K562 (cell line): ENCODE measurements at places on chromosomes 1 and 21.
A peak's percentile ranks its signal among the peaks of the same experiment; 100 is the strongest.

DNA sequence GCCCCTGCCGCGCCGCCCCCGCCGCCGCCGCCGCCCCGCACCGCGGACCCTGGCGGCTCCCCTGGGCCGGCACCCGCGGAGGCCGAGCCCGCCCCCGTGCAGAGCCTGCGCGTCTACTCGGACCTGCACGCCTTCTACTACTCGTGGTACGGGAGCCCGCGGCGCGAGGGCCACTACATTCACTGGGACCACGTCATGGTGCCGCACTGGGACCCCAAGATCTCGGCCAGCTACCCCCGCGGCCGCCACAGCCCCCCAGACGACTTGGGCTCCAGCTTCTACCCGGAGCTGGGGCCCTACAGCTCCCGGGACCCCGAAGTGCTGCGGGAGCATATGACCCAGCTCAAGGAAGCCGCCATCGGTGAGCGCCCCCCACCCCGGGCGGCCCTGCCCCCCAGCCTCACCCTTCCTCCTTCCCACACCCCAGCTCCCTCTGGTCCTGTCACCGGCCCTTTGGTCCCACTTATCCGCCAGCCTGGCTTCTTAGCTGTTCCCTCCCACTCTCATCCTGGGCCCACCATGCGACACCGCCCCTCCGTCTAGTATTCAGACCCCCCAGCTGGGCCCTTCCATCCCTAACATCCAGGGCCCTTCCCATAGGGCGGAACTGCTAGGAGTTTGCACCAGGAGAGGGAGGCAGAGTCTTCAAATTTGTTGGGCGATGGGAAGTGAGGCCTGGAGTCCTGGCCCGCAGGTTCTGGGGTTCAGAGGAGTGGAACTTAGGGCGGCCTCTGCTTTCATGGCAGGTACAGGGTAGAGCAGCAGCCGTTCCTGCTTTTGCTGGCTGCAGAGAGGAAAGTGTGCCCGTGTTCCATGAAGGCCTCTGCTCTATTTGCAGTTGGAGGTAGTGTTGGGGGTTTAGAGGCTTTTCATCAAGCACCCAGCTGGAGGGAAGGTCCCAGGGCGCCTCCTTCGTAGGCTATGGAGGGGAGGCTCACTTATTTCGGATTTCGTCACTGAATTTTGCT is 1.0 kb downstream of the MANEAL start:
- peak overlapping the region; percentile 14; the same call in 1 of the 2 replicates for H3K4me3 ChIP-seq
- H3K27ac ChIP-seq = no peak overlapping the region
- no peaks in the 10 kb centered on the region; the same call in 2 of the 3 replicates for H3K4me1 ChIP-seq
- H3K27me3 ChIP-seq = peaks cover 22% of the 10 kb centered on the region; the same call in 2 of the 3 replicates
- H3K36me3 ChIP-seq = no peaks in the 10 kb centered on the region

- H3K4me3 ChIP-seq = no peak overlapping the region
- H3K27ac ChIP-seq = no peak overlapping the region
- no peak for DNase-seq
- H3K27me3 ChIP-seq = peaks cover 5% of the 10 kb centered on the region; the same call in 1 of the 2 replicates
- peaks cover 2% of the 10 kb centered on the region; the same call in 2 of the 3 replicates for H3K4me1 ChIP-seq
Measured at GRCh38 chr1:206809504-206810084, 37.3 kb upstream of the IL10 start.

- no peak overlapping the region for H3K4me3 ChIP-seq
- peaks cover 15% of the 10 kb centered on the region; the same call in 1 of the 3 replicates for H3K36me3 ChIP-seq
- H3K27me3 ChIP-seq = no peaks in the 10 kb centered on the region
- H3K27ac ChIP-seq = no peak overlapping the region
Measured at GRCh38 chr1:100188617-100189016, 10.6 kb upstream of the LRRC39 start.

GRCh38 chr1:199403531-199404116 is 623.9 kb upstream of the NR5A2 start:
- no peaks in the 10 kb centered on the region for H3K27me3 ChIP-seq
- H3K27ac ChIP-seq = no peak overlapping the region
- H3K4me3 ChIP-seq = no peak overlapping the region
- H3K36me3 ChIP-seq = no peaks in the 10 kb centered on the region
- H3K4me1 ChIP-seq = no peaks in the 10 kb centered on the region

DNA sequence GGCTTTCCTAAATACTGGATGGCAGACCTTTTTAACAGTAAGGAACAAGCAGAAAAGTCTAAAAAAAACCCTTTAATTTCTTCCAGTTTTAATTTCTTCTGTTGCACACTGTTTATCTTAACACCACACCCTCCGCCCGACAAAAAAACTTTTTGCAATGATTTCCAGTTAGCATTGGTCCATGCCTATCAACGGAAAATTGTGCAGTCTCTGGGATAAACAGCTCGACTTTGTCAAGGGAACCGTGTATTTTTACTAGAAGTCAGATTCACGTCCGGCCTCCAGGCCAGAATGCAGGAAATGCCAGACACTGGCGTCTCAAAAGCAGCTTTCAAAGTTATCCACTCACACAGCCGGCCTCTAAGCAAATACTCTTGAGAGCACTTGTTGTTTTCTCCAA is 378 bp upstream of the NUP210L start:
- H3K4me3 ChIP-seq = no peak overlapping the region
- no peak for DNase-seq
- H3K36me3 ChIP-seq = peaks cover 51% of the 10 kb centered on the region
- H3K27me3 ChIP-seq = no peaks in the 10 kb centered on the region
- H3K4me1 ChIP-seq = peaks cover 20% of the 10 kb centered on the region

DNA sequence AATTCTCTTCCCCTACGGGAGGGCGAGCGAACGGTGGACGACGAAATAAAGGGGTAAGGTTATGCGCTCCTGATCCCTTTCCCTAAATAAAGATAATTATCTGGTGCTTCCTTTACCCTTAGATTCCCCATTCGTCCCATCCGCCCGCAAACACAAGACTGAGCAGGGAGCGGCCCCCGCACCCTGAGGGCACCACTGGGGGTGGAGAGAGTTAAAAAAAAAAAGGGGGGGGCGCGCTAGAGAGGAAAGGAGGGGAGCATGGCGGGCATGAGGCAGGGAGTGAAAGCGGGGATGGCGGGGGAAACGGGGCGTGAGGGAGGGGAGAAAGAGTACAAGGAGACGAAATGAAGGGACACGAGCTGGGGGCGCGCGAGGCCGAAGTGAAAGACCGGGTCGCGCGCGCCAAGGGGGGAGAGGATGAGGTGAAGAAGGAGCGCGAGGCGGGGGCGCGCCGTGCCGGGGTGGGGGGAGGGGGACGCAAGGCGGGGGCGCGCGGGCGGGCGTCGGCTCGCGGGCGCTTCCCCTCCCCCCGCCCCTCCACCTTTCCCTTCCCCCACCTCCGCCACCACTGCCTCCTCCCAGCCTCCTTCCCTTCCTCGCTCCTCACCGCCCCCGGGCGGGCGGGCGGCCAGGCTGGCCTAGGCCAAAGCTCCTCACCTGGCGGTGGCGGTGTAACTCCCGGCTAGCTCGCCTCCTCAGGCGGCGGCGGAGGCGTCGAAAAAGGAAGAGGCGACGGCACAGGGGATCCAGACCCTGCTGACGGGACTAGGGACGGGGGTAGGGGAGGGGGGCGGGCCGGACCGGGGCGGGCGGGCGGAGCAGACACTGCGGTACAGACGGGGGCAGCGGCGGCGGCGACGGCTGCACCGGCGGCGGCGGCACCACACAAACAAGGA is 448 bp downstream of the GATAD2B start:
- H3K27ac ChIP-seq = peak overlapping the region; percentile 98
- DNase-seq = peak; percentile 87
- H3K4me1 ChIP-seq = peaks cover 30% of the 10 kb centered on the region
- H3K4me3 ChIP-seq = peak overlapping the region; percentile 86

DNA sequence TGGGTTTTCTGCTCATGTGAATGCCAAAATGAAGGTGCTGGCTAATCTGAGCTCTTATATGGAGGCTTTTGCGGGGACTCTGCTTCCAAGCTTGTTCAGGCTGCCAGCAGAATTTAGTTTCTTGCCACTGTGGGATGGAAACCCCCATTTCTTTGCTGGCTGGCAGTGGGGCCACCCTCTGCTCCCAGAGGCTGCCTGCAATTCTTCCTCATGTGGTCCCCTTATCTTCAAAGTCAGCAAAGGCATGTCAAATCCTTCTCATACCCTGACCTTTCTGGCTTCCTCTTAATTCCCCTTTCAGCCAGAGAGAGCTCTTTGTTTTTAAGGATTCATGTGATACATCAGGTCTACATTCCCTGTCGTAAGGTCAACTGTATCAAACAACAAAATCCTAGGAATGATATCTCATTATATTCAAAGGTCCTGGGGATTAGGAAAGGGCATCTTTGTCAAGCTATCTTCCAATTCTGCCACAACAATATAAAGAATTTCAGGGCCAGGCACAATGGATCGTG is 5.2 kb upstream of the GPR161 start:
- no peaks in the 10 kb centered on the region for H3K36me3 ChIP-seq
- no peak for DNase-seq
- no peak overlapping the region for H3K4me3 ChIP-seq
- H3K27me3 ChIP-seq = no peaks in the 10 kb centered on the region

DNA sequence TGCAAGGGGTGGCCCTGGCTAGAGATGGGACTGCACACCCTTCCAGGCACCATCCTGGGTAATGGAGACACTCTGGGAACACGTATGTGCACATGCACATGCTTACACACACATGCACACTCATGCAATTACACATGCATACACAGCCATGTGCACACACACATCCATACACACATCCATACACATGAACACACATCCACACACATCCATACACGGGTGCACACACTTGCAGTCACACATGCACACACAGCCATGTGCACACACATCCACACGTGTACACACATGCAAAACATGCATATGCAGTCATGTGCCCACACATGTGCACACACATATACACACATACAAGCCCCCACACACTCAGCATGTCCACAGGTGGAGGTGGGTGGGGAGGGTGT is 22.3 kb upstream of the POFUT2 start:
- no peak for DNase-seq
- peaks cover 60% of the 10 kb centered on the region for H3K27me3 ChIP-seq
- no peaks in the 10 kb centered on the region for H3K36me3 ChIP-seq
- peaks cover 20% of the 10 kb centered on the region; the same call in 2 of the 3 replicates for H3K4me1 ChIP-seq
- no peak overlapping the region for H3K4me3 ChIP-seq

DNA sequence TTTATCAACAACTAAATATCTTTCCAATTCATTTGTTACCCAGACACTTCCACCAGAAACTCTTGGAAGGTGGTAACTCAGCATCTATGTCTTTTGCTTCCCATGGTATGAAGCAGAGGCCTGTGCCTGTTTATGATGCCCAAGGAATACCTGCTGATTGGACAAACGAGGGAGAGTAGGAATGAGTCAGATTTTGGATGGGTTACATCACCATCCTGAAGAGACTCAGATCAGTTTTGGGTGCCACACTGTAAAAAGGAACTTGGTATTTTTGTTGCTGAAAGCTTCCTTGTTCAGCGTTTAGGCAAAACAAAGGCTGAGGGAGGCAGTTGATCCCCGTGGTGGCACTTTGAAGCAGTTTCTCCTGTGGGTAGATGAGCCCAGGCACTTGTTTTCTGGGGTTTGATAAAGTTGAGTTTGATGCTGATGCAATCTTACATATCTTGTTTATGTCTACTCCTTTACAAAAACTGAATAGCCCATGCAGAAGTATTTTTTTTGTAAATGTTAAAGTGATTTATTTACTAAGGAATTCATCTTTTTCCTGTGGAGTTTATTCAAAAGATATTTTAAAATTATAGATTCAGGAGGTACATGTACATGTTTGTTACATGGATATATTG is 26.7 kb upstream of the CYP4X1 start:
- H3K36me3 ChIP-seq = no peaks in the 10 kb centered on the region
- peak; percentile 2 for DNase-seq
- H3K4me3 ChIP-seq = no peak overlapping the region
- H3K4me1 ChIP-seq = no peaks in the 10 kb centered on the region
- H3K27me3 ChIP-seq = peaks cover 3% of the 10 kb centered on the region; the same call in 2 of the 3 replicates
- no peak overlapping the region for H3K27ac ChIP-seq

DNA sequence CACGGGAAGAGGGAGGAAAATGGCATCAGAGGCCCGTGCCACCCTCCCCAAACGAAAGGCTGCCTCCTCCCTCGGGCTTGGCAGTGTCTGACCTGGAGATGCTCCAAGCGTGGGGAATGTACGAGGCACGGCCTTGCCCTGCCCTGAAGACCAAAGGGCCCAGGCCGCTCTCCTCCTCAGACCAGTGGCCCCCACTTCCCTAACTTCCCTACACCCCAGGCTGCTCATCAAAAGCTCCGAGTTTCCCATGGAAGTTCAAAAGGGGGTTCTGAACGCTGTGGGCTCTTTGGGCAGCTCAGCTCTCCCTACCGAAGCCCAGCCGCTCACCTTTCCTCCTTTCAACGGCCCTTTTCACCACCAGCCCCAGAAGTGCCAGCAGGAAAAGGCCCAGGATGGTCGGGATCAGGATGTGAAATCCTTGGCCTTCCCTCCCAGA is 11.8 kb downstream of the FCMR start:
- H3K27ac ChIP-seq = no peak overlapping the region
- peaks cover 18% of the 10 kb centered on the region for H3K4me1 ChIP-seq
- no peak for DNase-seq
- peaks cover 50% of the 10 kb centered on the region for H3K27me3 ChIP-seq
- peak overlapping the region; percentile 41 for H3K4me3 ChIP-seq
- no peaks in the 10 kb centered on the region for H3K36me3 ChIP-seq

DNA sequence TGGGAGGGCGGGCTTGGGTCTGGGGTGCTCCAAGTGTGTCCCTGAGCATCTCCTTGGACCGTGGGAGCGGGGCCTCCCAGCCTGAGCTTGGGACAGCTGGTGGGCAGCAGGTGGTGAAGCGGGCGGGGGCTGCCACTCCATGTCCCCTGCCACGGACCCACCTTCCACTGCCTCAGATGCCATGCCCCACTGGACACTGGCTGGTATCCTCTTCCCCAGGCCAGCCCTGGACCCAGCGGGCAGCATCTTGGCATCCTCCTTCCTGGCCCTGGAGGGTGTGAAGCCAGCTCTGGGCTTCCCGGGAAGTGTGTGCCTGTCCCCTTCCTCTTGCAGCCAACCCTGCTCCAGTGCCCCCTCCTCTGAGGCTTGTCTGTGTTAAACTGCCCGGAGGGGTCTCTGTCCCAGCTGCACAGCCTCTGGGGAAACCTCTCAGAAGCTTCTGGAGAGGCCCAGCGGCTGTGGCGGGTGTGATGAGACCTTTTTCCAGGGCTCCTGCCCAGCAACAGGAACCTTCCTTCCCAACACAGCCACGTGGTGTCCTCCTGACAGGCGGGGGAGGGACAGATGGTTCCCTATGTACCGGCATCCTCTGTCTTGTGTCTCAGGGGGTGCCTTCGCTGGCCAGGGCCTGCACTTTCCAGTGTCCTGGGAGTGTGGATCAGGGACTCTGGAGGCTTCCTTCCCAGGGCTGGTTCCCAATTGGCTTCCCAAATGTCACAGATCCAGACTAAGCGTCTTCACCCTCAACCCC is 81.6 kb upstream of the DISP3 start:
- peaks cover 13% of the 10 kb centered on the region for H3K4me1 ChIP-seq
- H3K36me3 ChIP-seq = no peaks in the 10 kb centered on the region
- H3K27me3 ChIP-seq = peaks cover 66% of the 10 kb centered on the region
- no peak for DNase-seq
- H3K27ac ChIP-seq = no peak overlapping the region

GRCh38 chr1:174794861-174795260 is 204.9 kb upstream of the CACYBP start:
- H3K36me3 ChIP-seq = no peaks in the 10 kb centered on the region
- no peaks in the 10 kb centered on the region for H3K27me3 ChIP-seq
- no peak overlapping the region for H3K4me3 ChIP-seq
- H3K4me1 ChIP-seq = peaks cover 8% of the 10 kb centered on the region; the same call in 1 of the 2 replicates
- no peak for DNase-seq
